Stimulated activated CD4-positive, alpha-beta T cell treated with anti-CD3 and anti-CD28 coated beads, Interleukin-1b, Interleukin-23, amount 100 ng/mL, for 1 hour (primary cell): ENCODE measurements at places on chromosomes 11 and 22.

DNA sequence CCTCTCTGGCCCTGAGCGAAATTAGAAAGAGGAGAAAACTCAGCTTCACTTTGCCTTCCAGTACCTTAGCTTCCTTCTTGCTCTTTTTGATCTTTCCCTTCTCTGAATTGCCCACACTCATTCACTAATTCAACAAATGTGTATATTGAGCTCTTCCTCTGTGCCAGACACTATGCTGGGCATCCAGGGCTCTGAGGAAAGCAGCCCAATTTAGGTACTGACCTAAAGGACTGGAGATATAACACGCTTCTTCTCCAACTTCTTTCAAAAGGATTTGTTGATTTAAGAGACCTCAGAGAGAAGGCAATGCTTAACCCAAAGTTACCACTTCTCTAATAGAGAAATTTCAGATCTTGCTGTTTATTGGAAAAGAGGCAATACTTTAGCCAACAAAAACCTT, 103.6 kb downstream of the TMPRSS5 start:
- DNase-seq, result no peak

GRCh38 chr11:95650276-95650675, 139.3 kb downstream of the FAM76B start:
- DNase-seq, result no peak

- no peak for DNase-seq
These were observed 35.5 kb downstream of the SYT7 start for GRCh38 chr11:61545341-61545740.

GRCh38 chr11:130411223-130411622, 17.2 kb downstream of the ADAMTS8 start:
- no peak for DNase-seq

- no peak for DNase-seq
These were observed 2.2 kb downstream of the PLCB3 start for GRCh38 chr11:64253481-64253880.

- DNase-seq, result no peak
These were observed 8.6 kb downstream of the TMEM121B start for GRCh38 chr22:17112491-17113042.

- DNase-seq, result no peak
These were observed 51.9 kb downstream of the IGLL1 start for GRCh38 chr22:23527971-23528740.

GRCh38 chr11:82315093-82315492, 418.6 kb downstream of the FAM181B start:
- DNase-seq, result no peak

GRCh38 chr22:41028841-41029240, 63.6 kb upstream of the EP300 start:
- no peak for DNase-seq

DNA sequence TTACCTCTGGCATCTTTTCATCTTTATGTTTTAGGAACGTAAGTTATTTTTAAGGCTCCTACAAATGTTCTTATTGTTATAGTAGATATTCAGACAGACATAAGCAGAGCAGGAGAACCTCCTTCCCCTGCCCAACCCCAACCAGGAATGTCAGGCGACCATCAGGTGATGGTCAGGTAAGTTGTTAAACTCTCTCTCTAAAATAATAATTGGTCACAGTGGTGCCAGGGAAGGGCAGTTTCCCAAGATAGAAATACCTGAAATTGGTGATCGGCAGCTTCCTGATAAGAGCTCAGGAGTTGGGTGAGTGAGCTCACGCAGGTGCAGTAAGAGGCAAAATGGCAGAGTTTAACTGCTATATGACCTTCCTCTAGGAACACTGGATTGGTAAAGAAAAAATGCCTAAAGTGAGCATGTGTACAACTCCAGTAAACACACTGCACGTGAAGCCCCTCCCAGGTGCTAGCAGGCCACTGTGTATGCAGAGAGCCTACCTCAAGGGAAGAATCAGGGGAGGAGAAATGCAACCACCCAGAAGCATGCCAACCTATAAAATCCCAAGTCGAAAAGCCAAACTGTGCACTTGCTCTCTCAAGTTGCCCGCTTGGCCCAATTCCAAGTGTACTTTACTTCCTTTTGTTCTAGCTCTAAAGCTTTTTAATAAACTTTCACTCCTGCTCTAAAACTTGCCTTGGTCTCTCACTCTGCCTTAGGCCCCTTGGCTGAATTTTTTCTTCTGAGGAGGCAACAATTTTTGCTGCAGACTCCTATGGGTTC, 273.9 kb downstream of the SBF2 start:
- DNase-seq, result no peak

GRCh38 chr11:44620328-44620725, 54.9 kb downstream of the CD82 start:
- DNase-seq, result no peak

DNA sequence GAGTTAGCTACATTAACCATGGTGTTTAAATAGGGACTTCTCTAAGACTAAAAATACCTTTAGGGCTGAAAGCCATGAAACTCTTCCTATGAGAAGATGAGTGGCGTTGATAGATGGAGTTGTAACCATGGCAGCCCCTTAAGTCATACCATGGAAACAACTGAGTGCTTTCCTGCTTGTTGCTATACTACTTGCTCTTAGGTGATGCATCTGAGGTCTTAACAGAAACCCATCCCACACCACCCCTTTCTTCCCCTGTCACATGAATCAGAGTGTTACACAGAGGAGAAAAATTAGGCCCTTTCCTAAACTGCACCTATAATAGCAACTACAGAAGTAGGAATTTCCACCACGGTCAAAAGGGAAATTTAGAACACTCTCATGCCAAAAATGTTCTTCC, 64.3 kb upstream of the ZC3H12C start:
- no peak for DNase-seq

- no peak for DNase-seq
These were observed 34.3 kb upstream of the ADORA2A start for GRCh38 chr22:24393012-24393559.

DNA sequence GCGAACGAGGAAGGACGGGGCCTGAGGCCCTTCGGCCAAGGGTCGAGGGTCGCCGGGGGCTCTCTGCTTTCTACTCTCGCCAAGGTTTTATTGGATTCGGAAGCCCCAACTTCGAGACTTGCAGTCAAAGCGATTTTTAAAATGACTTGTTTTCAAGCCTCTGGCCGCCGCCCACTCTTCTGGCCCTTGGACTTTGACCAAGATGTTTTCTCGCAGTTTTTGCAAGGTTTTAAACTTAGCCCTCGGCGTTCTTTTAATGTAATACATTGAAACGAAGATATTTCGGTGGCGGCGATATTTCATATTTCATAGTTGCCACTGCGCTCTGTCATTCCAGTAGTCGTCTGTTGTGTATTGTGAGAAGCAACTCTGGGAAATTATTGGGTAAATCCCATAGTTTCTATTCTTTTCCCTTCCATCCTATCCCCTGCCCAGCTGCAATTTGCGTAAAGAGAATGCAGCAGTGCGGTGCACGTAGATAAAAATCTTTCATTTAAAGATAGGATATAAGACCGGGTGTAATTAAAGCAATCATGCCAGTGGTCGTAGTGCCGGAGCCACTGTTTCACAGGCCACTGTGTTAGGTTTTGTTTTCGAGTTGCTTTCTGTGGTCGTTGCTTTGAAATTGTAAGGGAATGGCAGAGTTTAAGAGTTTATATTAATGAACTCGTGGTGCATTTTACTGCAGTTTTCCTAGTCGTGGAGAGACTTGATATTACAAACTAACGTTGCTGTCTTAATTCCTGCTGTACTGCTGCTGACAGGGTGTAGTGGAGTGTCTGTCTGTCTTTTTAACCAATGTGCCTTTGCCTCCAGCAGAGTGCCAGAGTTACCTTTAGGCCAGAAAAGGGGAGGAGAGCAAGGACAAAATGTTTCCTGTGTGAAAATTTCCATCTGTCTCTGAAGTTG, 702 bp downstream of the BIRC2 start:
- no peak for DNase-seq

- DNase-seq, result no peak
These were observed 27.1 kb upstream of the MRGPRX2 start for GRCh38 chr11:19087658-19088057.

- DNase-seq, result no peak
These were observed 137.6 kb downstream of the CD44 start for GRCh38 chr11:35276396-35277145.

DNA sequence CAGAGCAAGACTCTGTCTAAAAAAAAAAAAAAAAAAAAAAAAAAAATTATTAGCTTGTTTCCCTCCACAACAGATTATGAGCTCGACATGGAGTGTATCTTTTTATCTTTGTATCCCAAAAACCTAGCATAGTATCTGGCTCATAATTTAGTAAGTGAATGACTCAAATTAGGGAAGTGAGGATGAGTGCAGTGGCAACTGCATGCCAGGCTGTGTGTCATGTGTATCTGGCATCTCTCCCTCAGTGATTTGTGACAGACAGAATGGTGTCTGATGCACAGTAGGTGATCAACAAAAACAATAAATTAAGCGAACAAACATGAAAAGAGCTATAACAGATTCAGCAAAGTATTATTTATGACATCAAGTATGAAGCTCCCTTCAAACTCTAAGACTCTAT, 7.2 kb downstream of the STK33 start:
- DNase-seq, result no peak

DNA sequence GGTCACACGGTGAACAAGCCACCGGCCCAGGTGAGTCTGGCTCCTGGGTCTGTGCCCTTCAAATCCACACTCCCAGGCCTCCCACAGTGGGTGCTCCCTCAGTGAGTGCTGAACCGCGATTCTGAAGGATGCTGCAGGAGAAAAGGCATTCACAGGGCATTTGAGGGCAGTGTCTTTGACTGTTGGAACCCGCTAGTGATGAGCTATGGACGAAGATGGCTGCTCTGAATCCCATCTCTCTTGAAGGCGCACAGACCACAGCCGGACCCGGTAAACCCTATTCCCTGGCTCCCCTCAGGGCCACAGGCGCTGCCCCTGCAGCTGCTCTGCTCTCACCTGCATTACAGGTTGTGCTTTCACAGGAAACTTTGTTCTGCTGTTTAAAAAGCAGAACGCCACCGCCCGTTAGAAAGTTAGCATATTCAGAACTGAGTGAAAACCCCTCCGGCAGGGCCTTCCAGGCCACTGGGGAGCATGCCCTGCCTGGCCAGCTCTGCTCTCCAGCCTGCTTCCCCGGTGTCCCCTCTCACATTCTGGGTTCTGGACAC, 3.2 kb downstream of the LRRC32 start:
- no peak for DNase-seq

- DNase-seq, result no peak
These were observed 427.3 kb upstream of the CHORDC1 start for GRCh38 chr11:90650153-90650552.

GRCh38 chr11:72497731-72498130, 63.4 kb upstream of the CLPB start:
- no peak for DNase-seq

GRCh38 chr22:45880091-45880715, 96.8 kb downstream of the WNT7B start:
- DNase-seq, result no peak

DNA sequence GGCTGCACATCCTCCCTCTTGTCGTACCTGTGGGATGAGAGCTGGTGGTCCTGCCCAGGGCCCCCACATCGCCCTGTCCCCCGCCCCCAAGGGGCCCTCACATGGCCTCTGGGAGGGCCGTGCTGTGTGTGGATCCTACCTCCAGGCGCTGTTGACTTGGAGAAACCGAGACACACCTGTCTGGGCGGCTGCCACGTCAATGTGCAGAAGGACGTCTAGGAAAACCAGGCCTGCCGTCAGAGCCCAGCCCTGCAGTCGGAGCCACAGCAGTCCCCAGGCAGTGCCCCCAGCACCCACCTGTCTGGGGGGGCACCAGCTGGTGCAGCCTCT, 14.2 kb downstream of the ALG12 start:
- no peak for DNase-seq

- no peak for DNase-seq
These were observed 71.9 kb downstream of the ARHGAP8 start for GRCh38 chr22:44824271-44824670.

DNA sequence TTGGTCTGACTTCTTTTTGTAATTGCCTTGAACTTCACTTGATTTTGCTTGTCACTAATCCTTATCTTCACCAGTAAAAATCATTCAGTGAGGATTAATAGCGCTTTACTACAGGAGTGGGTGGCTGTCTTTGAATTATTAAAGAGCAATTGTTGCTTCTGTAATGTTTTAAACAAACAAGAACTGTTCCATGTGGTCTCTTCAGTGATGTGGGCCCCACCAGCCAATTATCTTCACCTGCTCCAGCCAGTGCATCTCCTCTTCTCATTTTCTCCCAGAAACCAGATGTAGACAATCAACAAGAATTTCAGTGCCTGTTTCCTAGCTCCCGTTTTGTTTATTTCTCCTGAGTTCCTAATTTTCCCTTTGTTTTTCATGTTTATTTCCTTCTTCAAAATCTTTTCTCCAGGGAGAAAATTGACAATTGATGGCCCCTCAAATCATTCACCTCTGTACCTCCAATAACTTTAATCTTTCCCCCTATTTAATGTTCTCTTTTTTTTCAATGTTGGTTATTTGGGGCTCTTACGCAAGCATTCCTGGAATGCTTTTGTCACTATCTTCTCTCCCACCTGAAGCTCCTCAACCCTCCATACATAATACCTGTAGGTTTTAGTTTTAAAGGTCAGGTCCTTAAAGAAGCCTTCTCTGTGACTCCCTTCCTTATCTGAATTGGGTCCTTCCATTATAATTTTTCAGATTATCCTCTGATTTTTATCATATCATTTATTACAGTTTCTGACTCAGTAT, 115.1 kb downstream of the ARFGAP2 start:
- no peak for DNase-seq

DNA sequence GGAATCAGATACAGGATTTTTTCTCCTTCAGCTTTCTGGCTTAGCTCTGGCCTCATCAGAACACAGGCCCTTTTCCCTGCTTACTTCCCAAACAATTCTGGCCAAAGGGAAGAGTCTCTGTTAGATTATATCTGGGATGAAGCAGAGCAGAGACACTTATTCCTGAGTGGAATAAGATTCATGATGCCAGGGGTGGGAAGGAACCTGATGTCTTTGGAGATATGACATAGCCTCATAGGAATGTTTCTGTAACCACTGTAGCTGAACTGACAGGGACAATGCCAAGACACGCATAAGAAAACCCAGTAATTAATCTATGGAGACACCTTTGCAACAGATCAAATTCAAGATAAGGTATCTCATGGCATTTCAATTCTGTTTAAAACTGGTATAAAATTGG, 177.1 kb upstream of the RAG2 start:
- DNase-seq, result no peak

DNA sequence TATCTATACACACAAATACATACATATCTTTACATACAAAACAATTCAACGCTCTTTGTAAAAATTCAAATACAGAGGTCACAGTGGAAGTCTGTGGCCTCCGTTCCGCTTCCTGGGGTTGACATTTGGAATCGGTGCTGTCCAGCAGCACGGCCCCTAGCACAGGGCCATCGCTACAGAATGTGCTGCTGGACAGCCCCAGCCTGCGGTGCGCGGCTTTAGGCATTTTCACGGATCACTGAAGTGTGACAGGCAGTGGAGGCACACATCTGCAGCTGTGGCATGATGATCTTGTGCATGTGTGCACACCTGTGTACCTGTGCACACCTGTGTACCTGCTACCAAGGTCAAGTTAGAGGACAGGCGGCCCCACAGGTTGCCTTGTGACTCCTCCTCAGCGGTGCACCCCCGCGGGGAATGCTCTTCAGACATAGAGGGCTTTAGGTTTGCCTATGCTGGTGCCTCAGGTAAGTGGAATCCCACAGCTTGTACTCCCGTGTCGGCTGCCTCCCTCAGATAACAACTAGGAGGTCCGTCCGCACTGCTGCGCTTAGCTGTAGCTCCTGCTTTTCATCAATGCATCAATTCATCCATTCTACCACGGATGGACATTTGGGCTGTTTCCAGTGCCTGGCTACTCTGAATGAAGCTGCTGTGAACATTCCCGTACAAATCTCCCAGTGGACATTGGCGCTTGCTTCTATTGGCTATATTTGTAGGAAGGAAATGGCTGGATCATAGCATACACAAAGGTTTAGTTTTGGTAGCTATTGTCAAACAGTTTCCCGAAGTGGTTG, 29.9 kb downstream of the GAL start:
- no peak for DNase-seq
